RWPE1 (cell line): ENCODE measurements at places on chromosomes 2 and 18.

DNA sequence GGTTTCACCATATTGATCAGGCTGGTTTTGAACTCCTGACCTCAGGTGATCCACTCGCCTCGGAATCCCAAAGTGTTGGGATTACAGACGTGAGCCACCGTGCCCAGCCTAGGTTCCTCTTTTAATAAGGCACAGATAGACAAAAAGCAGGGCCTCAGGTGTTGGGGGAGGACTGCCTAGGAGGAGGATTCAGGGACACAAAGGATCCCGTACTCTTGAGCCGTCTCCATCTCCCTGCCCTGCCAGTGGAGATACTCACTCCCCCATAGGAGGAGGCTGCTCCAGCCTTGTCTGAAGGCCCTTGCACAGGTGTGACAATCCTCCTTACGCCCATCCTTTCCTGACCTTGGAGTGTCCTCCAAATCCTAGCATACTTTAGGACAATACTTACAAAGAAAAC is 32.0 kb upstream of the TFCP2L1 start:
- no peak for DNase-seq

- DNase-seq: peak; percentile 16
Measured at GRCh38 chr18:75915941-75916623, 488.6 kb upstream of the SMIM21 start.

GRCh38 chr2:201746551-201746950 is 34.2 kb downstream of the ALS2 start:
- no peak for DNase-seq

GRCh38 chr18:32036506-32037180 is 18.0 kb downstream of the RNF125 start:
- DNase-seq: no peak

- DNase-seq: no peak
Measured at GRCh38 chr18:79547413-79548076, 132.1 kb upstream of the CTDP1 start.

DNA sequence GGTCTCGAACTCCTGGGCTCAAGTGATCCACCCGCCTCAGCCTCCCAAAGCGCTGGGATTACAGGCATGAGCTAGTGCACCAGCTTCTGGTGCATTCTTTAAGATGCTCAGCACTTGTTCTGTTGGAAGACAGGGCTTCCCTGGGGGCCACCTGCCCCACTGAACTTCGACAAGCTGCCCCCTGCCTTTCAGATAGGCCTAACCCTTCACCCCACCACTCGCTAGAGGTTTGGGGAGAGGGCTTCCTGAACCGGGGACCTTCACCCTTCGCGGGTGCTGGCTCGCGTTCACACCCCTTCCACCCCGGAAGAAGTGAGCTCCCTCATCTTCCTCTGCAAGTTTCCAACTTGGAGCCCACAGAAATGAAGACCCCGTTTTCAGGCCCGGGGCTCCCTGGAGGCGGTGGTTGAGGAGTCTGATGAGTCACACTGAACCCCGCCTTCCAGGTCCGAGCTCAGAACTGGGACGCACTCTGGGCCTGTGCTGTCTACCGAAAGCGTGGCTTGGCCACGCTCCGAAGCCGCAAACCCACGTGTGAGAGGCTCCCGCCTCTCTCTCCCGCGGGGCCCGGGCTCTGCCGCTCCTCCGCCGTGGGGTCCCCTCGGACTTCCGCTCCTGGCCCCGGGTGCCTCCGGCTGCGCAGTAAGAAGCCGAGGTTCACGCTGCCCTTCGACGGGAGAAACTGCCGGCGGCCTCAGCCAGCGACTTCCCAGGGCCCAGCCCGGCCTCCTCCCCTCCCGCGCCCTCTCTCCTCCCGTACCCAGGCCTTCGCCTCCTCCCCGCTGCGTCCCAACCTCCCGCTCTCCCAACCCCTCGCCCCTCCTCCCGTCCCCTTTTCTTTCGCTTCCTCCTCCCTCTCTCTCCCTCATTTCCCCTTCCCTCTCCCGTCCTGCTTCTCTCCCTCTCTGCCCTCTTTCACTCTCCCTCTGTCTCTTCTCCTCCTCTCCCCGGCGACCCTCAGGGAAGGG is 47.5 kb upstream of the SP3 start:
- DNase-seq: peak; percentile 17

- no peak for DNase-seq
Measured at GRCh38 chr2:238092486-238093035, 7.6 kb upstream of the ESPNL start.

- DNase-seq: peak; percentile 33
Measured at GRCh38 chr2:239399921-239400595, 762 bp downstream of the HDAC4 start.

DNA sequence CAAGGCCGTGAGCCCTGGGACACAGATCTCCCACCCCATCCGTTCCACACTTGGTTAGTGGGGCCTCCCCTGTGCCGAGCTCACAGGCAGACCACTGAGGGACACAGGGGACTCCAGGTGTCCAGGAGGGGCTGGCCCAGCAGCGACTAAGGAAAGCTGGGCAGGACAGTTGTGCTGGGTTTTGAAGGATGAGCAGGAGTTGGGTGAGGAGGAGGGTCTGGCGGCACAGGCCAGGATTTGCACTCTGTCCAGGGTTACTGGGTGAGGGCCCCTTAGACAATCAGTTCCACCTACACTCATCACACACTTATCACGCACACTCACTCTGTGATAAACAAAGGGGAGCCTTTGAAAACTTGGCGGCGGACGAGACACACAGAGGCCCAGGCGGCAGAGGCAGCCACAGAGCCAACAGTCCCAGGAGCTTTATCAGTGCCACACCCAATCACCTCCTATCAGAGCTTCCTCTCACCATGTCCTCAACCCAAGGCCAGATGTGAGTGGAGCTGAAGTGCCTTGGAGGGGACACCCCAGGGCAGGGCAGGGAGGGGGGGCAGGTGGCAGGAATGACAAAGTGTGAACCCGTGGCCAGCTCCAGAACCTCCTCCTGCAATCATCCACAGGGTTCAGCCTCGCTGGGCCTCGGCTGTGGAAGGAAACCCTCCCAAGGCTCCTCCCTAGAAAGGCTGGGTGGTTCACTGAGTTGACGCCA is 26.6 kb downstream of the BIN1 start:
- DNase-seq: no peak

DNA sequence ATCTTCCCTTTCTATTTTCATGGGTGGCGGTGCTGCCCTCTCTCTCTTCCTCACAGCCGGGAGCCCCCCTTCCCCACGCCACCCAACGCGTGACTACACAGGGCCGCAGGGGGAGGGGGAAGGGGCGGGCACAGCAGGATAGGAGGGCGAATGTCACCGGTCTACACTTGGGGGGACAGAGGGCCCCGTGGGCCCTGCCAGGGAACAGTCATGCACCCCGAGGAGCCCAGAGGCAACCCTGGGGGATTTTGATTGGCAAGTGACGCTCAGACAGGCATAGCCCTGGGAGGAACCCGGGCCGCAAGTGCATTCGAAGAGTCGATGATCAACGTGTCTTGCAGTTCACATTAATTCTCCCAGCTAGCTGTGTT is 91.1 kb upstream of the ANKRD30BL start:
- DNase-seq: no peak

DNA sequence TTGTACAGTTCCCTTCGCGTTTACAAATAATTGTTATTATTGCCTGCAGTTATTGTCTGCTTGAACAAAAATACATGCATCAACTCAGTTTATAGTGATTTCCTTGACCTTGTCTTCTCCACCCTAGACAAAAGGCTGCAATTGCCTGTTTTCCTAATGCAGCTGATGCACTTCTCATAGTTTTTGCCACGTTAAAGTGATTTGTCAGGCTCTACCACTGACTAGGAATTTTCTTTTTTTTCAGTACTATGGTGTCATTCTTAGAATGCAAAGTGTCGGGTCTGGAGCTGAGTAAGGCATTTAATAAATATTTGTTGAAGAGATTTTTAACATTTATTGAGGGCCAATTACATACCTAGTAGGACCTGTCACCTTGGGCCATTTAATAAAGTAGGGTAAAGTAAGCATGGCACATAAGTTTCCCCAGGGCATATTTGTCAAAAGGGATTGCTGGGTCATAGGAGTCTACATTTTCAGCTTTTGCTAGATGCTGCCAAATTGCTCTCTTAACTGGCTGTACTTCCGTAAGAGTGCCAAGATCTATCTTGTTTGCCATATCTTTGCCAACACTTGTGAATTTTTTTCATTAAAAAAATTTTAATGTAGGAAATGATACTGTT is 24.1 kb downstream of the ACSL3 start:
- DNase-seq: no peak

GRCh38 chr2:130252880-130253645 is 54.8 kb upstream of the TUBA3E start:
- peak; percentile 42 for DNase-seq

DNA sequence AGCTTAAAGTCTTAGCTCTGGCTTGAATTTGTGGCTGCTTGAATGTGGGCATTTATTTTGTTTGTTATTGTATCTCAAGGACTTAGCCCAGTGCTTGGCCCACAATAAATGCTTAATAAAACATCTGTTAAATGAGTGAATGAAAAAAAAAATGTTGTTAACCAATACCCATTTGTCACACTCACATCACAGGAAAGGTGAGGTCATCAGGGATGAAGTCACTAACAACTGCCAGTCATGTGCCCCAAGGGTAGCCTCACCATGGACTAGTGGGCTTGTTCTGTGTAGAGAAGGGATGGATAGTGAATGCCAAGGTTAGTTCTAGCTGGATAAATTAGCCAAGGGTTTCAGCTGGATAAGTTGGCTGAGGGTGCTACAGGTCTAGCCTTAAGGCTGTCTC is 3.0 kb downstream of the NRBP1 start:
- DNase-seq: no peak

GRCh38 chr2:123895651-123896050 is 129.4 kb upstream of the CNTNAP5 start:
- no peak for DNase-seq

DNA sequence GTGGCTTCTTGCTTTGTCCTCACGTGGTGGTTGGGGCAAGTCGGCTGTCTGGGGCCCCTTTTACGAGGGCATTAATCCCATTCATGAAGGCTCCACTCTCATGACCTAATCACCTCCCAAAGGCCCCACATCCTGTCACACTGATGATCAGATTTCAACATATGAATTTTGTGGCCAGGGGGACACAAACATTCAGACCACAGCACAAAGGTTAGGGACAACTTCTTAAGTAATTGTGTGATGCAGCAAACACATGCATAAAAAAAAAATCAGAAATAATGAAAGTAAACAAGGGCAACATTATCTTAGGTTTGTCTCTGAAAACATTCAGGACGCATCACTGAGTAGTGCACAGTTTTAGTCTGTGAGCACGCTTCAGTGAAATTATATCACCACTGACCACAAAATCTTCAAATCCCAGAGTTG is 54.2 kb upstream of the FRZB start:
- no peak for DNase-seq

- DNase-seq: no peak
Measured at GRCh38 chr18:61545281-61546245, 212.3 kb downstream of the CDH20 start.

DNA sequence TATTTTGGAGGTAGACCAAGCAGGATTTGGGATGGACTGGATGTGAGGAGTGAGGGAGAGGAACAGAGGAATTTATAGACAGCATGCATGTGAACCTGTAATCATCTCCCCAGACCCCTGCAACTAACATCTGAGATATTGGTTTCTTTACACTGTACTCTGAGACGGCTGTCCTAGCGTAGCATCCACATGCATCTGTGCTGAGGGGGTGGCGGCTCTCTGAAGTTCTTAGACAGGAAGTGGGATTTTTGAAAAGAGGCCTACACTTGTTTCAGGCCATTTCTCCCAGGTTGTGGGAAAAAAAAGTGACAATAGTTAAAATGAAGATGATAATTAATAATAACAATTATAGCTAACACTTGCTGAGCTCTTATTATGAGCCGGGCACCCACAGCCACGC is 150.2 kb upstream of the GATA6 start:
- DNase-seq: no peak

DNA sequence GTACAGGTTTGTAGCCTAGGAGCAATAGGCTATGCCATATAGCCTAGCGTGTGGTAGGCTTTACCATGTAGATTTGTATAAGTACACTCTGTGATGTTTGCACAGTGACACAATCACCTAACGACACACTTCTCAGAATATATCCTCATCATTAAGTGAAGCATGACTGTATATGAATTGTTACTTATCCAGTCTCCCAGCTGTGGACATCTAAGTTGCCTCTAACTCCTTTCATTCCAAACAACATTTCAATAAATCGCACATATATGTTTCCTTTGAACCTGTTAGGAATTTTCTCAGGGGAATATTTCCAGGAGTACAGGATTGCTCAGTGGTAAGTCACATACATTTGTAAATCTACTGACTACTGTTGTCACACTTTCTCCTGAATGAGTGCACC is 90.0 kb downstream of the ARHGAP15 start:
- no peak for DNase-seq

DNA sequence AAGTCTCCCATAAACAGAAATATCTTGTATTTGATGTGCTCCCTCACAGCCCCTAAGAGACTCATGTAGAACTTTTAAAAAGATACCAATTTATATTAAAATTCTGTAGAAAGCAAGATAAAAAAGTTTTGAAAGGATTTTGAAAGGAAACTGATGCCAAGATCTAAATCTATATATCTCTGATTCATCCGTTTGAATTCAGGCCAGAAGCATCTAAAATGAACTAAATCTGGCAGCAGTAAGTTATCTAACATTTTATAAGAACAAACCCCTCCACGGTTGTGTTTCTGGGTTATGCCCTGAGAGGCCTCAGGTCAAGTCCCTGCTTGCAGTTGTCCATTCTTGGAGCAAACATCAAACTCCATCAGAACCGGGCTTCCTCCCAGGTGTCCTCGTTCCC is 165.8 kb downstream of the FBXO15 start:
- DNase-seq: no peak

DNA sequence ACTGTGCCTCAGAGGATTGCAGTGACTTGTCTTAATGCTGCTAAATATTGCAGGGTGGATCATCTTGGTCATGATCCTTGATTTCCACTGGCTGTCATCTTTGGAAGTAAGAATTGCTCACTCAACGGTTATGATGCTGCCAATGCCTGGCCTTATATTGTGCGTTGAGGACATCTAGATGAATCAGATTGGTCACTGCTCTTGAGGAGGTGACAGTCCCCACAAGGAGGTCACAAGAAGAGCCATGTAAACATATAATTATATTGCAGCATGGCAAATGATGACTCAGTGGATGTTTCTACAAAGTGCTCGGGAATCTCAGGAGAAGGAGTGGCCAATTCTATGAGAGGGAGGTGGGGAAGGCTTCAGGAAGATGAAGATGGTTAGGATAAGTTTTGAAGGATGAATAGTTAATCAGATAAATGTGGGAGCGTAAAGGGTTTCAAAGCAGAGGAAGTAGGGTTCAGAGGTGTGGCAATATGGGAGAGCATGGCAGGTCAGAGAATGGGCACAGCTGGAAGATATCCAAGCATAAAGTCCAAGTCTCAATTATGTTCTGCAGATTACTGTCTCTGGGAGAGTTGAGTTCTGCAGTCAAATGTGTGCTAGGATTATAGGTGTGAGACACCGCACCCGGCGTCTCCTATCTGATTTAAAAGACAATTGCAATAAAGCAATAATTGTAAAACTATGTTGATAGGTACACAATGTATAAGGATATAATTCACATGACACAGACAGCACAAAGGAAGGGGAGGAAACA is 21.3 kb upstream of the TMEM131 start:
- no peak for DNase-seq

GRCh38 chr2:49753344-49753985 is 599.1 kb upstream of the FSHR start:
- peak; percentile 1 for DNase-seq

GRCh38 chr18:41073372-41073954 is 881.6 kb upstream of the PIK3C3 start:
- peak; percentile 4 for DNase-seq

GRCh38 chr2:191244350-191244749 is 854 bp upstream of the MYO1B start:
- DNase-seq: no peak

- no peak for DNase-seq
Measured at GRCh38 chr2:227829337-227829736, 15.7 kb downstream of the CCL20 start.
